ENCODE measurements at places on chromosomes 2 and 18. TPM values are rescaled to one million over a fixed set of nuclear protein-coding genes. Genes with fewer than 3 reads are reported as not detected.

The ACADL gene
- total RNA-seq, result not detected

The BCL2 gene
- 0.40 TPM for total RNA-seq

The MAL gene
- not detected for total RNA-seq

The KDM3A gene
- 47.5 TPM for total RNA-seq

The SERPINB13 gene
- not detected for total RNA-seq

The HOXD3 gene
- 0.32 TPM for total RNA-seq

The CENPA gene
- total RNA-seq, result 46.7 TPM

The OBSL1 gene
- total RNA-seq, result 26.1 TPM

The NT5DC4 gene
- not detected for total RNA-seq

The DSG1 gene
- not detected for total RNA-seq

Data from A549 treated with ZK216348 at 1 μM for 4 hours (cell line).